Neural progenitor cell (in vitro differentiated cells): ENCODE measurements at places on chromosomes 7 and 10.

DNA sequence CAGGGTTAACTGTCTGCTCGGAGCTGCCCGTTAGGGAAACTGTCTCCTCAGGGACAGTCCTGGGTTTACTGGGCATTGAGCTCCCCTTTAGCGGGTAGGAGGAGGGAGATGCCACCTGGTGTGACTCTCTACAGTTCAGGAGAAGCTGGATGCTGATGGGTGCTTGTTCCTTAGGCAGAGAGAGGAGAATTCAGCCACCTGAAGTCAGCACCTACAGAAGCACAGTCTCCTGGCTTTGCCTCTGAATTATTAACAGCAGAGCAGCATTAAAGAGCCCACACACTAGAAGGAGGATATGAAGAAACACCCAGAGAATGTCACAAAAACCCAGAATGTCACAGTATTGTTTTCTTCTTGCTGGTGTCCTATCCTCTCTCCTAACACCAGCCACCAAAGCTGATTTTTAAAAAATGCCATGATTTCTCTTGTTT, 696 bp downstream of the GIMAP4 start:
- DNase-seq = no peak

- no peak for DNase-seq
These were observed 43.1 kb downstream of the EGFR start for GRCh38 chr7:55061726-55062499.

DNA sequence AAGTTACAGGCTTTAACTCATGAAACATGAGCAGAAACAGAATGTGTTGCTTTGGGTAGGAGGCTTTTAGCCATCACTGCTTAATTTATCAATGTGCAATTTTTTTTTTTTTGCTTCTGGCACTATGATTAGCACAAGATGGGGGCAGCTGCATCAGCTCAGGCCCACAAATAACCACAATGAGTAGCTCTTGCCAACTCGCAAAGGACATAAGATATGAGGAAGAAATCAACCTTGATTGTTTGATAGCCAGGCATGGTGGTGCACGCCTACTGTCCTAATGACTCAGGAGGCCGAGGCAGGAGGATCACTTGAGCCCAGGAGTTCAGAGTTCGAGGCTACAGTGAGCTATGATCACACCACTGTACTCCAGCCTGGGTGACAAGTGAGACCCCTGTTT, 12.3 kb downstream of the NOD1 start:
- no peak for DNase-seq

GRCh38 chr7:47104206-47104549, 477.7 kb downstream of the TNS3 start:
- no peak for DNase-seq

DNA sequence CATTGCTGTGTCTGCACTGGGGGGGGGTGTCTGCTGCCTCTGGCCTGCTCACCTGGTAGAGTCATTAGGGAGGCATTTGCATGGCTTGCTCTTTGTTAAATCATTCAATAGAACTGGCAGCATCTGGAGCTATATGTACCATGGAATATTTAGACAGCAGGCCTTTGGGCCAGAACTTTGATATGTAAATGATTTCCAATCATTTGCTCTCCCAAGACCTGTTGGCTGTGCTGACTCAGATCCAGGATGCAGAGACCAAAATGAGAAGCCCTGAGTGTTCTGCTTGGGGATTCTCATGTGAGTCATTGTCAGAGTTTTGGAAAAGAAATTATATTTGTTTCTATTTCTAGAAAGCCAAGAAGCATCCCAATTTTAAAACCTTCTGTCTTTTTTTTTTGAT, 257.6 kb upstream of the IGFBP3 start:
- DNase-seq = no peak

DNA sequence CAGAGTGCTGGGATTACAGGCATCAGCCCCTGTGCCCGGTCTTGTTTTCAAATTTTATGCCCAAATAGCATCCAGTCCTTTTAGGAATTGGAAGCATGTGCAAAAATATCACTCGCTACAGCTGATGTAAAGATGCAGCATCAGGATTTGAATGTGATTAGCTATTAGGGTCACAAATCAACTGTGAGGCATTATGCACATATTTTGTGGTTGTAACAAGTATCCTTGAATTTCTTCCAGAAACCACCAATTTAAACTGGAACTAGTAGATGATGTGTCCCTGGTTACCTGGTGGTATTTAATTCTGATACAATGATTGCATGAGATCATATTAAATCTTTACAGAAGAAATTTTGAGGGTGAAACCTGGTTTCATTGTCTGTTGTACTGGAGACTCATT, 41.0 kb upstream of the ITGA8 start:
- no peak for DNase-seq

DNA sequence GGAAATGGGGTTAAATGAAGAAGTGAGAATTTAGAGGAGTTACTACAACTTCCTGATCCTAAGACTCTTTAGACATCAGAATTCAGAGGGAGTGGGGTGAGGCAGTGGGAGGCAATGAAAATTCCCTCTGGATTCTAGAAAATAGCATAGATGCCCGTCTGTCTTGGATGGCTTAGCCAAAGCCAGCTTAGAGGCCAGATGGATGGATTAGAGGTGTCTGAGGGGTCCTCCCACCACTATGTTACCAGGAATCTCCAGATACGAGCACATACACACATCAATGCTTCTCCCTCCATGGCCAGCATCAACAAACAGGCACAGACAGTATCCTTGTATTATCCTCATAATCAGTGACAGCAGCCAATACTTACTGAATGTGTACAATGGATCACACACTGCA, 418.1 kb downstream of the PLXNA4 start:
- no peak for DNase-seq

DNA sequence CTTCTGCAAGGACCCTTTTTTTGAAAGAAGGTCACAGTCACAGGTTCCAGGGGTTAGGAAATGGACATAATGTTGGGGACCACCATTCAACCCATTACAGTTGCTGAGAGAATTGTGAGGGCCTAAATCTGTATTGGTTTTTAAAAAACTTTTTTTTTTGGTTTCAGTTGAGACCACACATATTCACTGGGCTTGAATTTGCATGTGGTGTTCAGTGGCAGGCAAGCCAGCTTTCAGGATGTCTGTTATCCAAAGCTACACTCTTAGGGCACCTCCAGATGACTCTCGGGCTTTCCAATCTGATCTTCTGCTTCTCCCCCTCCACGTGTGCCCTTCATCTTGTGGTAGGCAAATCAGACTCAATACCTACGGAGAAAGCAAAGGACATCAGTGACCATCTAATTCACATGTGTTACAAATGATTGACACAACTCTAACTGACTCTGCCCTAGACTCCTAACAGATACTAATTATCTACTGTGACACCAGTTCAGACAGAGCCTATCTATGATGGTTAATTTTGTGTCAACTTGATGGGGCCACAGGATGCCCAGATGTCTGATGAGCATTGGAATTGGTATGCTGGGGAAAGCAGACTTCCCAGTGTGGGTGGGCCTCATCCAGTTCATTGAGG, 93.3 kb upstream of the ELMO1 start:
- DNase-seq = no peak

DNA sequence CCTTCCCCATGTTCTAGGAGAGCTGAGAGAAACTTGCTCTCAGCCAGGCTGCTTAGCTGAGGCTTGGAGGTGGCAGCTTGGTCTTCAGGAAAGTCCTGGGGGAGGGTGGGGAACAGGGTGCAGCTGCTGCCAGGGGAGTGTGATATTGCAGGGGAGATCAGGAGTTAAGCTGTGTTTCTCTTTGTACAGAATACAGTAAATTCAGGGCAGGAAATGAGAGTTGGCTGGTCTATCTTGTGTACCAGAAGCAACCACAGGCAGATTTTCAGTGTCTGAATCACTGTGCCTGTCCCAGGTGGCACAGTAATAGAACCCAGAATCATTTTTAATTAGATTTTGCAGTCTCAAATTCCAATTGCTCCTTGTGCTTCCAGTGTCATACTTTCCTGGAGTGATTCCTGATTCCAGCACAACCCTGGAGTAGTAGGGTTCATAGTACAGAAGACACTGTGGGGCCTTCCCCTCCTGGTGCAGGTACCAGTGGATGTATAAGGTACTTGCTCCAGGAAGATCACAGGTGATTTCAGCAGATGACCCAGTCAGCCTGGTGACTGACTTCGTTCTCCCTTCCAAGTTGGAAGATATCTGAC, 94.0 kb upstream of the TARP start:
- DNase-seq = no peak

GRCh38 chr10:8445353-8445752, 390.9 kb downstream of the GATA3 start:
- no peak for DNase-seq

DNA sequence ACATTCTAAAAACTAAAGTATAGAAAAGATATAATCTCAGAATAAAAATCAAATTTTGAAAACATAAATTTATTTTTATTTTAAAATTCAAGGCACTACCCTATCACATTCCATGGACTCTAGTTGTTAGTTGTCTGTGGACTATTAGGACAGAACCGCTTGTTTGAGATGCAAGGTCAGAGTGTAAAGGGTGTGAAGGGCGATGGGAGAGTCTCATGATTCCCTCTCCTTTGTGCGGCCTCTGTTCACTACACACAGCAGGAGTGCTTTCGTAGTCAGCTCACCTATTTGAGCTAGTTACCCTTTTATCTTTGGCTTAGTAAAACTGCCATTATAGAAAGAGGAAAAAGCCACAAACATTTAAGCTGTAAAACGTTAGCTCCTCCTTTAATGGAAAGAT, 189.8 kb upstream of the TEX47 start:
- peak; percentile 43 for DNase-seq

DNA sequence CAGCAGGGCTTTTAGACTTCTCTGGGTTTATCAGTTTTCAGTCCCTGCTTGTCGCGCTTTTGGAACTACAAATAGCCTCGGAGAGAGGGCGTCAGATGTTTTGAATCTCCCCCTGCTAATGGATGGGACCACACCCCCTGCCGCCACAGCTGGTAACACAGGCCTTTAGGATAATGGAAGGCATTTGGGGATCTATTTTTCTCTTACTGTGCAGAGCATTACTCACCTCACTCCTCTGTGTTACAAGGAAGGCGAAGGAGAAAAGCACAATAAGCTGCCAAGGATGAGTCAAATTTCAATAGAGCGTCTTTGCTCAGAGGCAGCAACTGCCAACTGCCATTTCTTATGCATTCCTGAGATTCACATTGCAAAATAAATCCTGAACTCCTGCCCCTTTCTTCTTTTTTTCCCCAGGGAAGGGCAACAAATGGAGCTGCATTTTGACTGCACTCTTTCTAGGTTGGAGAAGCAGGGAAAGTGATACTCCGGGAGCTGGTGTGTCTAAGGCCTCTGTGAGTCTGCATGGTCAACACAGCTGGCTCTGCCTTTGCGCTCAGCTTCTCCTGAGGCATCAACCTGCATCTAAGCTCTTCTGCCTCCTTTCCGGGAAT, 31.5 kb upstream of the SMNDC1 start:
- peak; percentile 78 for DNase-seq

- no peak for DNase-seq
These were observed 12.9 kb upstream of the ENTPD1 start for GRCh38 chr10:95742962-95743535.

DNA sequence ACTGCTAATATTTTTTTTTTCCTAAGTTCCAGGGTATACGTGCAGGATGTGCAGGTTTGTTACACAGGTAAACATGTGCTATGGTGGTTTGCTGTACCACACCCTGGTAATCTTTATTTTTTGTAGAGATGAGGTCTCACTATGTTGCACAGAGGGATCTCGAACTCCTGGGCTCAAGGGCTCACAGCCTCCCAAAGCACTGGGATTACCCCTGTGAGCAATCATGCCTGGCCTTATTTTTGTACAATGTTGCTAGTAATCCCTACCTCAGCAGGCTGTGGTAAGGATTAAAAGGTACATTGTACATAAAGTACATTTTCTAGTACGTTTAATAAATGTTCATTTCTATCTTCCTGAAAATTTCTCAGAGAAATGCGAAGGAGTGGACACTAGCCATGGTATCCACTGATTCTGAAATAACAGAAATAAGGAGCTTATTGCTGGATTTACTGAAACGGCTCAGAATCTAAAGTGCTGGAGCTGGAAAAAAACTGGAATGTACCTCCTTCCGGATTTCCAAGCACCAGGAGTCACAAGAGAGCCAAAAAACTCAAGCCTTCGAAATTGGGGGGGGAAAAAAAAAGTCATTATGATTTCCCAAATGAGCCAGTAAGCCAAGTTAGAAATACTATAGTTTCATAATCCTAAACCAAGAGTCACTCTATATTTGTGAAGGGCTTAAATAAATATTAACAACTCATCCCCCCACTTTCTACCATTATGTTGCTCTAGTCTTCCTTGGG, 69.6 kb downstream of the NT5C2 start:
- peak; percentile 21 for DNase-seq

- no peak for DNase-seq
These were observed 389.1 kb upstream of the COBL start for GRCh38 chr7:51705701-51706100.

DNA sequence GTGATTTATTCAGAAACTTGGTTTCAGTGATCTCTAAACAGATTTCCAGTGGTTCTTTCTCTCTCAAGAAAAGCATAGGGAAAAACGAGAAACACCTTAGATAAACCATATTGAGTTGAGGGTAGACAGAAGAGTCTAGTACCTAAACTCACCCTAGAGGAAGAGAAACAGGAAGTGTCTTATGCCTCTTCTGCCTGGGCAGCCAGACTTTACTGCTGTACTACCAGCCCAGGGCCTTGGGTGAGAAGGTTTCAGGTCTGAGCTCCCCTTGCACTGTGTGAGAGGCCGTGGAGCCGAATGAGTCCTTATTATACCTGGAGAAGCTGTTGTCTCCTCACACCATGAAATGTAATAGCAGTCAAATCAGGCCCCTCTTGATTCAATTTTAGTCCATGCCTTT, 18.2 kb downstream of the HIF1AN start:
- DNase-seq = no peak

DNA sequence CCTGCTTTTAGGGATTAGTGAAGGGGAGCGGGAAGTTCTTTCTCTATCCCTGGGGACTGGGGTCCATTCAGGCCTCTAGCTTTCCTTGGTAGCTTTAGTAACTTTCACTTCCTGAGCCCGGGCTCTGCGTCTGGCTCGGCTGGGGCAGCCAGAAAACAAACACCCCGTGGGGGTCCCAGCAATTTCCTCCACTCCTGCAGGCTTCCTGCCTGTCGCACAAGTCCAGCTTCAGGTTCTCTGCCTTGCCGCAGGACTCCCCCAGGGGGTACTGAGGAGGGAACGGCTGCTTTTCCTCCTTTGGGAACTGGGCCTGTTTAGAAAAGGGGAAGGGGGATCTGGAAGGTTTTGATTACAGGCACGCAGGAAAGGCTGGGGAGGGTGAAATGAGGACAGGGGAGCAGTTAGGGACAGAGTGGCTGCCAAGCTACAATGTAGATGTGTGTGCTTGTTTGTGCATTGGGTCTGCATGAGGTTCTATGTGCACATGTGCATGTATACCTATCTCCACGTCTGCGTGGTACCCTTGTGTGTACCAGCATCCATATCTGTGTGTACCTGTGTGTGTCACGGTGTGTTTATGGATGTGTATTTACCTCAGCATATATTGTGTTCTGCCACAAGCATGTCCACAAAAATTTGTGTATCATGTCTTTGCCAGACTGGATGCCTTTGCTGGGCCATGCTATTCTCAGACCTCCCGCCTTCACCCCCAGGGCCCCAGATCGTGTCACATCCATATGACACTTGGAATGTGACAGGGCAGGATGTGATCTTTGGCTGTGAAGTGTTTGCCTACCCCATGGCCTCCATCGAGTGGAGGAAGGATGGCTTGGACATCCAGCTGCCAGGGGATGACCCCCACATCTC, 2.0 kb downstream of the KAZALD1 start:
- DNase-seq = peak; percentile 48

GRCh38 chr7:120201290-120201689, 71.7 kb upstream of the KCND2 start:
- DNase-seq = no peak
